Activated CD4-positive, alpha-beta T cell treated with anti-CD3 and anti-CD28 coated beads, Interleukin-2, amount 50 U/mL, for 4 hours (primary cell): ENCODE measurements at places on chromosomes 5 and 9.

DNA sequence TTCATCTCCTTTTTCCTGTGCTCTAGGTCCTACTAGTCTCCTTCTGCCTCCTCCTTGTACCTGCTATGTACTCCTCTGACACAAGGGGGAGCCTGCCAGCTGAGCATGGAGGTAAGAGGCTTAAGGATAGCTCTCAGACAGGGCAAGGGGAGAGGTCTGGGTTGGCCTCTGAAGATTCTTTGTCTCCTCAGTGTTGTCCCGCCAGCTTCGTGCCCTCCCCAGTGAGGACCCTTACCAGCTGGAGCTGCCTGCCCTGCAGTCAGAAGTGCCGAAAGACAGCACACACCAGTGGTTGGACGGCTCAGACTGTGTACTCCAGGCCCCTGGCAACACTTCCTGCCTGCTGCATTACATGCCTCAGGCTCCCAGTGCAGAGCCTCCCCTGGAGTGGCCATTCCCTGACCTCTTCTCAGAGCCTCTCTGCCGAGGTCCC, 3.8 kb downstream of the CREB3 start:
- DNase-seq: peak; percentile 64

GRCh38 chr9:32579706-32580331, 6.9 kb upstream of the NDUFB6 start:
- DNase-seq: peak; percentile 79

GRCh38 chr5:170338933-170339779, 41.6 kb upstream of the LCP2 start:
- DNase-seq: peak; percentile 66

DNA sequence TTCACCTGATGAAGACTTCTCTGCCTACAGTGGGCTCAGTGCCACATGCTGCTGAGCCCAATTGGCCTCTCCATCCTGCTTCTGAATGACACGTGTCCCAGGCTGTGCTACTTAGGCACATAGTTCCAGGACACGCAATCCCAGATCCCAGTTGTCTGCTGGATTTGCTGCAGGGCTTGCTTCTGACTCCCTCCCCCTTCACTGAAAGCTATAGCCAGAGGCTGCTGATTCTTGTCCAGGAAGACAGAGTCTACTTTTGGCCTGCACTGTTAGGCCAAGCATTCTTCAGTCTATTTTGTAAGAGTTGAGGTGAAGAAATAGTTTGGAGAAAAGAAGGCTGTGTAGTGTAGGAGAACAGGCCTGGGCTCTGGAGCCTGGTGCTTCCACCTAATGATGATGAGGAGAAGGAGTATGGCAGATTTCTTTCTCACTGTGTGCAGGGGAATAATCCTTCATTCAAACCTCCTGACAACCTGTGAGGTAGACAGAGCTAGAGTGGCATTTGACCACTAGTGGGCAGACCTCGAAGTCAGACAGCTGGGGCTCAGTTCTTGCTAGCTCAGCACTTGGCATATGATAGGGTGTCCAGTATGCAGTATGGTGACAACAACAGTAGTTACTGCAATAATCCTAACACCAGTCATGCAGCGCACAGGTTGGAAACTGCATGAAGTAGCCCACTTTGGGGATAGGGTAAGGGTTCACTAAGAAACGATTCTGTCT, 19.5 kb upstream of the ASPN start:
- DNase-seq: no peak

- DNase-seq: peak; percentile 17
These were observed 603 bp downstream of the DENND1A start for GRCh38 chr9:123929177-123929869.

DNA sequence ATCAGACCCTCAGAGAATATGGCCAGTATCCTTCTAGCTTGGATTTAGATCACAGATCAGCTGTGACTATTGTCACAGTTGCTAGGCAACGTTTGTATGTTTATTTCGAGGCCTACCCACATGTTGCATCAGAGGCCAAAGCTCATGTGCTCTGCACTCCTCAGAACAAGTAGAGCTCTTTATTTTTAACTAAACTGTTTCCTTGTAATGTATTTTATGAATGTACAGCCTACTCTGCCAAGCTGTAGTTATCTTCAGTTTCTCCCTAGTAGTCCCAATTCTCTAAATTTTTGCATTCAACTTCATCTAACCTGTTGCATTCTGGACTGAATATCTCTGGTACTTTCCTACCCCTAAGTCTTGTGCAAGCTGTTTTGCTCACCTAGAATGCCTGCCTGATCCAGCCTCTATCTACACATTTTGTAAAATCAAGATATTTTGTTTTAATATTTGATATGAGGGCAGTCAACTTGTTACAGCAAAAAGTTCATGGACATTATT, 52.8 kb downstream of the CAST start:
- no peak for DNase-seq

- DNase-seq: no peak
These were observed 110.8 kb downstream of the FBXL17 start for GRCh38 chr5:108271127-108271526.

DNA sequence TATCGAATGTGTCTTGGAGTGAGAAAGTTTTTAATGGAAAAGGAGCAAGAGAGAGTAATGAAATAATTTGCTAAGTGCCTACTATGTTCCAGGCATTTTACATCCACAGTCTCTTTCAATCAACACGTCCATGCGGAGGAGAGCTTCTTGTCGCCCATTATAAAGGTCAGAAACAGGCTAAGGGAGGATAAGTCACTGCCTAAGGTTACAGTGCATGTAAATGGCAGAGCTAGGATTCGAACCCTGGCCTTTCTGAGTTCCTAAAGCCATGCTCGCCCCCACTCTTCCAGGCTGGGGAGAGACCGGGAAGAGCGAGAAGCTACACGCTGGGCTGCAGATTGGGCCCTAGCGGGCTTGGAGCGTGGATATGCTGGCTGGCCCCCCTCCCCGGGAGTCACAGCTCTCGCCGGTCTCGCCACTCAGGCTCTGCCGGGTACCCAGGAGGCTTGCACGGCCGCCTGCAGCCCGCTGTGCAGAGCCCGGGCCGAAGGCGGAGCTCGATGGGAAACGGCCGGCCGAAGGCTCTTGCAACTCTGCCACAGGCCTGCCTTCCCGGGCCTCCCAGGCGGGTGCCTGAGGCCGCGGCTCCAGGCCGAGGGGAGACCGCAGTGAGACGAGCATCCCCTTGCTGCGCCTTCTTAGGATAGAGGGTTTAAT, 775 bp upstream of the LHX2 start:
- no peak for DNase-seq

- no peak for DNase-seq
These were observed 245.4 kb downstream of the RAB3C start for GRCh38 chr5:58828258-58828657.

- DNase-seq: no peak
These were observed 1.5 kb downstream of the DCAF10 start for GRCh38 chr9:37801959-37802711.
